ENCODE measurements at places on chromosomes 5 and 9. TPM values are rescaled to one million over a fixed set of nuclear protein-coding genes. Genes with fewer than 3 reads are reported as not detected.

Gene PCDHGA1
- total RNA-seq, result not detected

Gene CCDC180
- total RNA-seq, result 6.8 TPM

Gene NOXA1
- total RNA-seq, result 50.5 TPM

Gene CD274
- total RNA-seq, result 2.9 TPM

Gene MIGA2
- total RNA-seq, result 74.8 TPM

Gene ERAP2
- 39.1 TPM for total RNA-seq

Gene CAVIN4
- total RNA-seq, result not detected

Gene LVRN
- total RNA-seq, result not detected

Gene NR5A1
- not detected for total RNA-seq

Gene GPR21
- total RNA-seq, result not detected

Gene NRG2
- total RNA-seq, result 0.95 TPM

Gene ROR2
- total RNA-seq, result 12.4 TPM

Gene LCN15
- total RNA-seq, result 11.9 TPM

Gene SCGB3A2
- total RNA-seq, result not detected

Gene ADAMTS16
- total RNA-seq, result not detected

Gene SAPCD2
- total RNA-seq, result 0.37 TPM

Gene DMRT3
- not detected for total RNA-seq

Measured in transverse colon (tissue), 4 donors.